ENCODE measurements at places on chromosomes 6 and 20.

DNA sequence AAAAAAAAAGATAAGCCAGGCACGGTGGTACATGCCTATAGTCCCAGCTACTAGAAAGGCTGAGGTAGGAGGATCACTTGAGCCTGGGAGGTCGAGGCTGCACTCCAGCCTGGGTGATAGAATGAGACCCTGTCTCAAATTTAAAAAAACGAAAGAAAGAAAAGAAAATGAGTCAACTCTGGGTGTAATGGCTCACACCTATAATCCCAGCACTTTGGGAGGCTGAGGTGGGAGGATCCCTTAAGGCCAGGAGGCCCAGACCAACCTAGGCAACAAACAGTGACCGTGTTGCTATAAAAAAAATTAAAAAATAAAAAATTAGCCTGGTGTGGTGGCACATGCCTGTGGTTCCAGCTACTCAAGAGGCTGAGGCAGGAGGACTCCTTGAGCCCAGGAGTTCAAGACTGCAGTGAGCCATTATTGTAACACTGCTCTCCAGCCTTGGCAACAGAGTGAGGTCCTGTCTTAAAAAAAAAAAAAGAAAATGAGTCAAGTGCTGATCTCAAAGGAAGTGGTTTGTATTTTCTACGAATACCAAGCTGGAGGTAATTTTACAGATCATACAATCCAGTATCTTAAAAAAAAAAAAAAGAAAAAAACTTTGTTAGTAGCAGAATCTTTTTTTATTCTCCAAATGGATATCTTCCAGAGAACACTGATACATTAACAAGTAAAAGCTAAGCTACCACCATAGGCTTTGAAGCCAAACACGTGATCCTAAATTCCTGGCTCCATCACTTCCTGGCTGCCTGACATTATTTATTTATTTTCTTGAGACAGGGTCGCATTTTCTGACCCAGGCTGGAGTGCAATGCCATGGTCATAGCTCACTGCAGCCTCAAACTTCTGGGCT lies 5.7 kb downstream of the COMMD7 start:
- peak; percentile 32 for DNase-seq

DNA sequence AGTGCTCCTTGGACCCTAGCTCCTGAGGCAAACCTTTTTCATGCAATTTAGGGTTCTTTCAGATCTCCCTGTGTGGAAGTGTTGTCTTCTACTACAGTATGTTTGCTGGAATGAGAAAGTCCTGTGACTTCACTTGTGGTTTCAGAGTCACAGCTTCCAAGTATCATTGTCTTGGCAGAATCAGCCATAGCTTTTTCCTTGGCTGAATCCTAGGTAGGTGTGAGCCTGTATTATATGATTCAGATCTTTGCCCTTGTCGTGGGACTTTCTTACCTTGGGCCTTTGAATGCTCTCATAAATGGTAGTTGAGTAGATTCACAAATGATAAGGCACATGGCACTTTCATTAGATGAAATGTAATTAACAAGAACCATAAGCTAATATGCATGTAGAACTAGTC lies 16.5 kb downstream of the CARMIL1 start:
- DNase-seq, result no peak

- DNase-seq, result no peak
Measured at GRCh38 chr20:59776059-59776603, 157.3 kb downstream of the SYCP2 start.

DNA sequence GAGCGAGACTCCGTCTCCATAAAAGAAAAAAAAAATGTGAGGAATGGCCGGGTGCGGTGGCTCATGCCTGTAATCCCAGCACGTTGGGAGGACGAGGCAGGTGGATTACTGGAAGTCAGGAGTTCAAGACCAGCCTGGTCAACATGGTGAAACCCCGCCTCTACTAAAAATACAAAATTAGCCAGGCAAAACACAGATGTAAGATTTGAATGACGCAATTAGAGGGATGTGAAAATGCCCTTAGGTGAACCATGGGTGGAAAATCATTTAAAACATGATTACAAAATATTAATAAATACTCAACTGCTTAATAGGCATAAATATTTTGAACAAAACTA lies 20.9 kb downstream of the COL9A3 start:
- no peak for DNase-seq

GRCh38 chr20:25083773-25084625 lies 2.1 kb upstream of the VSX1 start:
- no peak for DNase-seq

- no peak for DNase-seq
Measured at GRCh38 chr6:55405474-55406235, 78.4 kb downstream of the GFRAL start.

DNA sequence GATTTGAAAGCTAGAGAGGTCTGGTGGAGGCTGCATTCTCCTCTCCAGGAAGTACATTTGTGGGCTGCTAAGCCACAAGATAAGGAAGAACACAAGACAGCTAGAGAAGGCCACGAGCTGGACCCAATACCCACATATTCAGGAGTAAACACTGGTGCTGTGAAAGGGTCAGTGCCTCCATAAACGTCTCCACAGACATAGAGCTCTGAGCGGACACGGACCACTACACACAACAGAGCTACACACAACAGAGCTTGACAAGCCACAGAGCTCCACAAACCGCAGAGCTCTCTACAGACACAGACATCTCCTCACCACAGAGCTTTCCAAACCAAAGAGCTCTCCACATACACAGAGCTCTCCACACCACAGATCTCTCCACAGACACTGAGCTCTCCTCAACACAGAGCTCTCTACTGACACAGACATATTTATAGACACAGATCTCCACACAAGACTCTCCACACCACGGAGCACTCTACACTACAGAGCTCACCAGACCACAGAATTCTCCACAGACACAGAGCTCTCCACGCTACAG lies 51.9 kb downstream of the ERMARD start:
- DNase-seq, result no peak

- DNase-seq, result peak; percentile 38
Measured at GRCh38 chr6:36724514-36725390, 27.1 kb downstream of the RAB44 start.

- DNase-seq, result no peak
Measured at GRCh38 chr20:50848846-50849673, 54.2 kb downstream of the BCAS4 start.

DNA sequence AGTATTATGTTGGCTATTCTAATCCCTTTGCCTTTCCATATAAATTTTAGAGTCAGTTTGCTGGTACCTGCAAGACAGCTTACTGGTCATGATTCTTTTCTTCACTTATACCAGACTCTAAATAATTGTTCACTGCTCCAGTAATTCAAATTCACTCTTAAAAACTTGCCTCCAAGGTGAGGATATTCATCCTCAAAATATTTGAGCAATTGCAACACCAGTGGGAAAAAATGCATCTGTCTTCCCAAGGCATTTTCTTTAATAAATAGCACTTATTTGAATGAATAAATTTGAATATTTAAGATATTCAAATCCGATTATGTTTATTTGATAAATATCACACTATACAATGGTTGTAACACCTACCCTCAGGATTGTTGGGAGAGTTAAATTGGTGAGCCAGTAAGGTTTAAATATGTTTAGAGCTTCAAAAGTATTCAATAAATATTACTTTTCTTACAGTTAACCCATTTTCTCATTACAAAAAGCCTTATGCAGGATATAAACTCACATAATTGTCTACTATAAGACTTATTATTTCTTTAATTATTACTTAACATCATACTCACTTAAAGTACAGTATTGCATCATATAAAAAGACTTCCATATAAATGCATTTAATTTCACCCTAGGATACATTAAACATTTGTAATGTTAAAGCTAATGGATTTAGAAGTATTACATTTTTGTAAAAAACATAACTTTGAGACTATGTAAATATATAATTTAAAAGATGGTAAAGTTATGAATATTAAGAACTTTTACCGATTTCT lies 285.6 kb downstream of the SAMD5 start:
- no peak for DNase-seq

- no peak for DNase-seq
Measured at GRCh38 chr20:440636-441035, 21.7 kb downstream of the TBC1D20 start.

- no peak for DNase-seq
Measured at GRCh38 chr6:148520109-148520841, 177.6 kb downstream of the SASH1 start.

DNA sequence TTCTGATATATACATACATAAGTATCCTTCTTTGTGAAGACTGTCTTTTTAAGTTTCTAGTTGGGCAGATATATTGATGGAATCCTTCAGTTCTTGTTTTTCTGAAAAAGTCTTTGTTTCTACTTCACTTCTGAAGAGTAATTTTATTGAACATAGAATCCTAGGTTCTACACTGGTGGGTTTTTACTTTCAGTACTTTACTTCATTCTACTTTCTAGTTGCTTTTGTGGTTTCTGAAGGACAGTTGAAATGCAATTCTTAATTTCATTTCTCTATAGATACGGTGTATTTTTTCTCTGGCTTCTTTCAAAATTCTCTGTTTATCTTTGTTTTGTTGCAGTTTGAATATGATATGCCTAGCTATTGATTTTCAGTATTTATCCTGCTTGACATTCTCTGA lies 105.3 kb downstream of the HMGCLL1 start:
- no peak for DNase-seq

GRCh38 chr6:33746036-33746600 lies 587 bp downstream of the IP6K3 start:
- no peak for DNase-seq

DNA sequence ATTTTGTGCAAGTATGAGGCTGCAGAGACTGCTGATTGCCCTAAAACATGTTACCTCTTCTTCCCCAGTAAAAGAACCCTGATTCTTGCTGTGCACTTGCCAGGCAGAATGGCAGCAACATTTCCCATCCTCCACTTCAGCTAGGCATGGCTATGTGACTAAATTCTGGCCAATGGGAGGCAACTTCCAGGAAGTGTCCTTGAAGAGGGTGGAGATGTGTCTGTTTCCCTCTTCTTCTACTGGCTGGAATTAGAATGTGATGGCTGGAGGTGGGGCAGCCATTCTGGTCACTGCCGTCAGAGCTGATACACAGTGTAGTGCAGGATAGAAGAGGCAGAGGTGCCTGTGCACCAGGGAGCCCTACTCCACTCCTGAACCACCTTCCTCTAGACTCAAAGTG lies 64.6 kb downstream of the CDH26 start:
- DNase-seq, result no peak

GRCh38 chr6:40506954-40507353 lies 80.2 kb downstream of the LRFN2 start:
- no peak for DNase-seq
